NCI-H187 treated with DMSO at 0.1 percent for 48 hours (cell line): ENCODE measurements at places on chromosomes 2 and 18.

DNA sequence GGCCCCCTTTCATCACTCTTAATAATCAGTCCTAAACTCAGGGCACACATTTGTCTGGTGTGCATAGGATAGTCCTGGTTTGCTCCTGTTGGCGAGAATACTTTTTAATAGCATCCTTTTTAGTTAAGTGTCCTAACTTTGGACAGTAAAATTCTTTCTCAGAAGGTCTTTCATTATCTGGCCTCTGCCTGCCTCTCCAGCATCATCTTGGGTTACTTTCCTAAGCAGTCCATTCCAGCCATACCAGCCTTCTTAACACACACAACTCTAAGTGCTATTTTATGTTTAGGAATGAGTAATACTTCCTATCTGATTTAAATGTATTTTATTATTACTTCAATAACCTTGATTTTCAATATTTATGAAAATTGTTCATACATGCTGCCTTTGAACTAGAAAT is 151.0 kb downstream of the ACOXL start:
- no peak for DNase-seq

DNA sequence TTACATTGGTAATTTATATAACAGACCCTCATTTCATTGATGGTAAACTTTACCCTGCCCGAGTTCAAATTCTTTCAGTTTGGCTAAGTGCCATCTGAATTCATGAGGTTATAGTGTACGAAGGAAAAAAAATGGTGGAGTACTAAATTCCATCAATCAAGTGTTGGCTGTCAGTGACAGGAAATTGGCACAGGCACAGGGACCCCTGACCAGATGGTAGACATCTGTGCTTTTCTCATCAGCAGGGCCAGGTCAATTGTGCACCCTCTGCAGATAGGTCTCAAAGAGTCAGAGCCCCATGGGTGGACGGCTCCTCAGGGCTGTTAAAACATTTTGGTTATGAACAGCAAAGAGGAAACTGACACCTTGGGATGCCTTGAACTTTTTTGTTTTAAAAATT is 439.2 kb downstream of the SETBP1 start:
- no peak for DNase-seq

- DNase-seq = no peak
These were observed 42.5 kb upstream of the SCN1A start for GRCh38 chr2:166170356-166170755.

DNA sequence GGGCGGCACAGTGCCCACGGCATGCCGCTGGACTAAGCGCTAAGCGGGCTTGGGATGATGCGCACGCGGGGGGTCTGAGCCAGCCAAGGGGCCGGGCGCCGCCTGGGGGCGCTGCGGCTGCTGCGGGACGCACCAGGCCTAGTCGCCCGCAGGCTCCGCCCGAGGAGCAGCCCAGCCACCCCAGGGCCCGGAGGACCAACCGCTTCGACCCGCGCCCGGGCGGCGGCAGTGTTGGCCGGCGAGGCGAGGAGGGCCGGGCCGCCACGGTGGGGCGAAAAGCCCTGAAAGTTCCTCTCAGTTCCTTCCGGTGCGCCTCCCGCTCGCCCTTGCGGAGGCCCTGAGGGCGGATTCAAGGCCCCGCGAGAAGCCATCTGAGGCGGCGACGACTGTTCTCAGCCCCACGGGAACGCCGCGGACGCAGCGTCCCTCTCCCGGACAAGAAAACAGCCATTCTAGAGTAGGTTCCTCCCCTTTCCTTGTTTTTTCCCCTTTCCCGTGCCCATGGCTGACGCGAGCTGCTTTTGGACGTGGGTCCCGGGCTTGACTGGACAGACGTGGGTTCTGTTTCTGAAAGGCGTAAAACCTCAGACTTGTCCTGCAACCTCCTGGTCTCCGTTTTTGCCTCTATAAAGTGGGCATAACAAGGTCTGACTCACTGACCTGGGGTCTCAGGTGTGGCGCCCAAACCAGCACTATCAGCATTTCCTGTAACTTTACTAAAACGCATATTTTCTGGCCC is at the start of gene ANKAR:
Gene ANKAR (plus strand): TSS at position 297 of the 739 bp plus-strand sequence. CDS start 1,821 bp downstream, outside the sequence.
- DNase-seq = no peak

DNA sequence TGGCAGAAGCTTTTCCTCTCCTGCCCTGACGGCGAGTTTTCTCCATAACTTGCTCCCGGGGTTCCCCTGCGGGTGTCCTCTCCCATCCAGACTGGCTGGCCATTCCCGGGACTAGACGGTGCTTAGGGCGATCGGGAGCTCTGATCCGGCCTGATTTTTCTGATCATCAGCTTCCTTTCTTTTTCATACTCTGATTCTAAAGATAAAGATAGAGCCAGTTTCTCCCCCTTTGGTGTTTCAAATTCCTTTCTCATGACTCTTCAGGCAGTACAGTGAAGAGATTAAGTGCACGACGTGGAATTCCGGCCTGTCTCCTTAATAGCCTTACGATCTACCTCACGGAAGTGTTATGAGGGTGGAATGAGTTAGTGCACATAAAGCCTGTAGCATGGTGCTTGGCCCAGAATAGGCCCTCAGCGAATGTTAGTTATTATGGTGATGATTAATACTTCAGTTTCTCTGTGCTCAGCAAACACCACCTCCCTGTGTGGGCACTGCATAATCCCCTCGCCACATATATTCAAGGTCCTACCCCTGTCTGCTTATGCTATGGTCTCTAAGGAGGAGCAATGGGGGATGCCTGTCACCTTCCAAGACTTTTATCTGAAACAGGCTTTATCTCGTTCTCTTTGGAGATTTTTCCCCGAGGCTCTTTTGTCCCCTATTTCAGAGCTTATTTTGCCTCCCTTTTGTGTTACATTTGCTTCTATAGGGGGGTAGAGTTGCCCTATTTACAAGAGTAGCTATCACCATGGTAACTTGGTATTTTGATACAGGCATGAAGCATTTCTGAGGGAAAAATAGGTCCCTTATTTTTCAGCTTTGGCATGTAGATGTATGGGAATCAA is 254.8 kb downstream of the CDH2 start:
- DNase-seq = no peak

- DNase-seq = no peak
These were observed 12.4 kb upstream of the GPD2 start for GRCh38 chr2:156423674-156424282.

DNA sequence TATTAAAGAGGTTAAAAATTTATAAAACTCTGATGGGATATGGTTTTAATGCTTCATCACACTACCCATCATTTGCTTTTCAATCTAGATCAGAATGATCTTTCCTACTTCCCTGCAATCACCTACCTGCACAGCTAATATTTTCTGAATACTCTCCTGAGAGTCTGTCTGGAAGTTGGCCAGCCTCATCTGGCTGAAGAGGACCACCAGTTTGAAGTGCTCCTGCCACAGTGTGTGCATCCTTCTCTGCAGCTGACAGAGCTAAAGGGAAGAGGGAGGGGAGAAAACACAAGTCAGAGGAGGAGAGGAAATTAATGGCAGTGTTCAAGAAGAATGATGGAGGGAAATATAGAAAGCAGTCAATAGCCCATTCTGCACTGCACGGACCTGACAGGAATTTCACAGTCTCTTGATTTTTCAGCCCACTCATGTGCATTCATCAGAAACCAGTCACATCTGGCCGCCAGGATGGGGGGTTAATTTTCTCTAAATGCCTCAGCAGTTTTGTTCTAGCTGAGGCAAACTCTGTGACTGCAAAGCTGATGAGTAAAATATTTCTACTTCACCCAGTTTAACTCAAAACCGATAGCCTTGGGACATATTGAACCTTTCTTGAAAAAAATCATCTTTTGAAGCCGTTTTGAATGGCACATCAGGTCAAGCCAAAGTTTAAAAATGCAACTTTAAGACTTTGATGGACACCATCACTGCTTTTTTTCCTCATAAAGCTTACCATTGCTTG is 201.8 kb upstream of the KLHL14 start:
- peak; percentile 25 for DNase-seq

GRCh38 chr18:79511271-79511670 is 115.5 kb downstream of the NFATC1 start:
- DNase-seq = no peak

DNA sequence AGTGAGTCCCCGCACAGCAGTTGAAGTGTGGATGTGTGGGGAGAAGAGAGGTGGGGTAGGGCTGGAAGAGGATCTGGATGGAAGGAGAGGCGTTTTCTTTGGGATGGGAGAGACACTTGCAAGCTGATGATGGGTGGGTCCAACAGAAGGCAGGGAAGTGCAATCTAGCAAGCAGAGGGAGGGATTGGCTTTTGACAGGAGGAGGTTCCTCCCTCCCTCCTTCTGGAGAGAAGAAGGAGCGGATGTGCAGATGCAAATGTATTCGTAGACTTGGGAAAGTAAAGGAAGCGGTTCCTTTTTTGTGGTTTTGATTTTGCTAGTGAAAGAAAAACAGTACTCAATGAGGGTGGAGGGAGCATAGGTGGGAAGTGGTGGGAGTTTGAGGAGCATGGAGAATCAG is 48.9 kb downstream of the LAMA3 start:
- no peak for DNase-seq

DNA sequence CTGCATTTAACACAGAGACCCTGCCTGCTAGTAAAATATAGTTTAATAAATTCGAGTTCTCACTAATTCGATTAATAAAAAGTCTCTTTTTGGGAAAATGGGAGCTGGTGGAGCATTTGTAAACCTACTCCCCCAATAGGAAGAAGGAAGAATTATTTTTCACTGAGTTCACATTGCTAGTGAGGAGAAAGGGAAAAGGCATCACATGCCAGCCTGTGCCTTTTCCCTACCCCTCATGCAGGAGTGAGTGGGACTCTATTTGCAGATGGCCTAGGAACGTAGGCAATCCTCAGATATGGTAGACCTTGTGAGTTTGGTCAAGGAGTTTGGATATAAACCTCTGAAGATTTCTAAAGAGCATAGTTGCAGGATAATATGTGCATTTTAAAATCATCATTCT is 218.4 kb upstream of the TRIB2 start:
- no peak for DNase-seq

- no peak for DNase-seq
These were observed 43.0 kb downstream of the MYO5B start for GRCh38 chr18:50151926-50152325.

GRCh38 chr18:3156325-3156640 is 63.5 kb downstream of the MYOM1 start:
- DNase-seq = no peak

DNA sequence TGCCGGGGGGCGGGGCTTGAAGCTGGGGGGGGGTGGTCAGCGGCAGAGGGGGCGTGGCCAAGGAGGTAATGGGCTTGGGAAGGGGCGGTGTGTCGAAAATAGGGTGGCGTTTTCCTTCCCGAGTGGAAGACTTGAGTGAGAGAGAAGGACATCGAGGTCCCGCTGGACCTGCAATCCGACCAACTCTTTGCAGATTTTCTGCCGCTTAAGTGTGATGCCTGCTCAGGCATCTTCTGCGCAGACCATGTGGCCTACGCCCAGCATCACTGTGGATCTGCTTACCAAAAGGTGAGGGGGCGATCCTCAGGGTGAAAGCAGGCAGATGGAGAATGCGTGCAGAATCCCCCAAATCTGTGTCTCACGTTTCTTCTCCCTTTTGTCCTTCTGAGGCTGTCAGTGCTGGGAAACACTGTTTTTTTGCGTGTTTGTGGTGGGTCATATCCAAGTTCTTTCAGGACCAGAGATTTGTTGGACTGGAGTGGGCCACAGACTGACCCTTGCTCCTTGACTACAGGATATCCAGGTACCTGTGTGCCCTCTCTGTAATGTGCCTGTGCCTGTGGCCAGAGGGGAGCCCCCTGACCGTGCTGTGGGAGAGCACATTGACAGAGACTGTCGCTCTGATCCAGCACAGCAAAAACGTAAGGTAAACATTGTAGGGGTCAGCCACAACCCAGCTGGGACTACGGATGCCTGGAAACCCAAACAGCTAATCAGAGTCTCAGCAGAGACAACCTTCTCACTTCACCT is 727 bp downstream of the ZFAND2B start:
- DNase-seq = no peak

DNA sequence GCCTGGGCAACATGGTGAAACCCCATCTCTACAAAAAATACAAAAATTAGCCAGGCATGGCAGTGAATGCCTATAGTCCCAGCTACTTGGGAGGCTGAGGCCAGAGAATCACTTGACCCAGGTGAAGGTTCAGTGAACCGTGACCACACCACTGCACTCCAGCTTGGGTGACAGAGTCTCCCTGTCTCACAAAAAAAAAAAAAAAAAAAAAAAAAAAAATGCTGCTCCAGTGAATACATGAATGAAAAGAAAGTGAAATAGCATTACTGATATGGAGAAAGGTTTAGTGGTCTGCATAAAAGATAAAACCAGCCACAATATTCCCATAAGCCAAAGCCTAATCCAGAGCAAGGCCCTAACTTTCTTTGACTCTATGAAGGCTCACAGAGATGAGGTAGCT is 44.5 kb downstream of the METTL8 start:
- no peak for DNase-seq

DNA sequence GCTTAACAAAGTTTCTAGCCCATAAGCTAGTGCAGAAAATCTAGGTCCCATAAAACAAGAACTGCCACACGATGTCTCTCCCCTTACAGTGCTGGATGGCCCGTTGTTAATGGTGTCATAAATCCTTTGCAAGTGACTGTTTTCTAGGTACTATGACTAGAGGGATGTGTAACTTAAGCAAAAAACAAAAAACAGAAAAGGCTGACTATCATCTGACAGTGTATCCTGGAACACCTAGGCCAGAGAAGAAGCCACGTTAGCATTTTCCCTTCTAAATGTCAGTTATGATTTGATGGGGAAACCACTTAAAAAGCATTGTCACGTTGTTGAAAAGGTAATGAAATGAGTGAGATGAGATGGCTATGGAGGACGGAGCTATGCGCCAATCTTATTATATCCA is 2.4 kb downstream of the CASP8 start:
- DNase-seq = no peak

DNA sequence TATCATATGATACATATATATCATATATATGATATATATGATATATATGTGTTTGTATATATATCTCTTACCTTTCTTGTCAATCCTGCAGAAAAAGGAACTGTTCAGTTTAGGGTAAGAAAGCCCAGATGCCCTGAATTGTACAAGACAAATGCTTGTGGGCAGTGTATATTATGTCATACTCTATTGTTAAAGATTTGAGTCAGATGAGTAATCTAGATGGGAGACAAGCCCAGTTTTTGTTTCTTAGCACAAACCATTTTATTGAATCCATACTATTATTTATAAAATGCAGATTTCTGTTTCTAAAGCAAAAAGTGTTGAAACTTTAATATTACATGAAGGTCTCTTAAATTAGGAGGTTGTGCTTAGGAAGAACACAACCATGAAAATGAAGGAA is 90.6 kb downstream of the VRK2 start:
- DNase-seq = no peak

DNA sequence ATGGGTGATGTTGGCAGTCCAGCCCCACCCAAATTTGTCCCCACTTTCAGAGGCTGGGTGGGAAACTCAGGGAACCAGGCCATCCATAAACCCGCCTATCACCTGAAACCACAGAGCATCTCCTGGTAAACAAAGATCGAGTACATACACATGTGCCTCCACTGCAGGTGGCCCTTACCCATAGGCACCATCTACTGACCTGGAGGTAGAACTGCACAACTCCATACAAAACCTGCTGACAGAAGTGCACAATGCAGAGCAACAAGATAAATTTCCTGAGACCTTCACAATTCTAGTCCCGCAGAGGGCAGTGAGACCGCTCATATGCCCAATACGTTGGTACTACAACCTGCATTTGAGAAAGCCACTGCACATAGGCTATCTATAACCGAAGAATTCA is 856.3 kb downstream of the SUCLG1 start:
- DNase-seq = no peak

GRCh38 chr2:100184055-100184737 is 41.8 kb upstream of the AFF3 start:
- DNase-seq = no peak

- DNase-seq = no peak
These were observed 311.9 kb downstream of the MYCN start for GRCh38 chr2:16252251-16252650.
